ENCODE measurements at places on chromosomes 12 and 14.

GRCh38 chr14:21091821-21092272 is 6.6 kb downstream of the ZNF219 start:
- DNase-seq: no peak

- DNase-seq: peak; percentile 31
These were observed 22.8 kb downstream of the MMP17 start for GRCh38 chr12:131850856-131851559.

DNA sequence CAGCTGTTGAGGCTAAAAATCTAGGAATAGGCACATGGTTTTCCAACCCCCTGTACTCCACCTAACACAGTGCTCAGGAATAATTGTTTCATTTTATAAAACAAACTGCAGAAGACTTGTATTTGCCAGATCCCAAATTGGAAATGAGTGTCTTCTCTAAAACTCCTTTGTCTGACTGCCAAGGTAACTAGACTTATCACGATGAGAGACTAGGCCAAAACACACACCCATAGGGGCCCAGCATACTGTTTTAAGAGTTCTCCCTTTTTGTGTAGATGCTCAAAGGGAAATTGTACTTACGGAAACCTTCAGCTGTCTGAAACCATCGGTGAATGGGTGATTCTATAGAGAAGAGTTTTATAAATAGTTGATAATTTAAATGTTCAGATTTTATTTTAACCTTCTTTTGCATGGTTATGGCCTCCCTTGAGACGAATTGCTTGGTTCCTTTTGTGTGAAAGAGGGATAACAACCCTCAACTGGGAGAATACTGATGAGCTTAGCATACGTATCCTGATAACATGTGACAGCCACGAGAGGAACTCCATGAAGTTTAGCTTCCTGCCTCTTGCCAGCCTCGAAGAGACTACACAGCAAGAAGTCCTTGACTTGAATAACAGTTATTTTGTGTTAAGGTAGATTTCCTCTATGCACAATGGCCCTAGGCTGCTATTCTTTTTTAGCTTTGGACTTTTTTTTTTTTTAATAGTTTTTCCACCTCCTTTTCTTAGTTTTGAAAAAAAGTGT is 103.3 kb downstream of the PELI2 start:
- DNase-seq: no peak

- DNase-seq: no peak
These were observed 35.5 kb upstream of the RFLNA start for GRCh38 chr12:124259154-124260066.

DNA sequence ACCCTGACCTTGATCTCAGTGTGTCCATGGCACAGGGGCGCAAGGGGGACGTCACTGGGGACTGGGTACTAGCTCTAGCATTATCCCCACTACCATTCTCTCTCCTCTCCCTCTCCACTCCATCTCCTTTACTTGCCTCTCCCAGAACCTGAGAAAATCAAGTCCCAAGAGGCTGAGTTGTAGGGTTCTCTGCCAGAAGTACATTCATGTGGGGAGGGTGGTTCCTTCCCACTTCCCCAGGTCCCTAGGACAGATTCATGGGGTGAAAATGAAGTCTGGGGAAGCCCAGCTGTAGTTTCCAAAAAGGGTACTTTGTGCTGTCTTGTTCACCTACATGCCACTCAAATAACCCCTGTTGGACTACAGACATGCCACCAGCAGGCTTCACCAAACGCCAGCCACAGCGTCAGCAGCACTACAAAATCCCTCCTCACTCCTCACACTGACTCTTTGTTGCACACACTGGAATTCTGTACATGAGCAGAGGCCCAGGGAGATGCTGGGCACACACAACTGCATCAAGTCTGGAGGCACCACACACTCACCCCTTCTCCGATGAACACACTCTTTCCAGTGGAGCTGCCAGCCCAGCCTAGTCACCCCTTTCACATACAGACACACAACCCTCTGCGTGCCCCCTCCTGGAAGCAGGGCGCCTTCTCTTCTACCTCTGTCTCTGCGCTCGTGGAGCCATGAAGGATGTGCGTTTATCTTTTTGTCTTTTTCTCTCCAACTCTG is 6.9 kb downstream of the RARG start:
- DNase-seq: no peak

GRCh38 chr14:42200957-42201356 is 594.3 kb downstream of the LRFN5 start:
- no peak for DNase-seq

GRCh38 chr14:76985540-76986230 is 42.8 kb downstream of the IRF2BPL start:
- DNase-seq: no peak

DNA sequence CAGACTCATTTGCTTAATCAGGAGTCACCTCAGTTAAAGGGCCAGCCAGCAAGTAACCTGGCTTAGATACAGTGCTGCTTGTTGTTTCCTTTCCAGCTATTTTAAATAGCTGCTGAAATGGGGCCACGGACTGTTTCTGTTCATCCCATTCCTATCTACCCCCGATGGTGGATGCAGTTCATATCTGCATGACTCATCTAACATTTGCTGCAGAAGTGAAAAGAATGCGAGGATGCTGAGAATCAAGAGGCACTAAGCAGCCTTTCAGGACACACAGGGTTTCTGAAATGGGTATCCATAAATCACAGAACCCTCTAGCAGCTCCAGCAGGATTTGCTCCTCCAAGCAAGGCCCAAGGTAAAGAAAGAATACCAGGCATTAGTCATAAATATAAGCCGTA is 60.2 kb upstream of the RTRAF start:
- peak; percentile 22 for DNase-seq

DNA sequence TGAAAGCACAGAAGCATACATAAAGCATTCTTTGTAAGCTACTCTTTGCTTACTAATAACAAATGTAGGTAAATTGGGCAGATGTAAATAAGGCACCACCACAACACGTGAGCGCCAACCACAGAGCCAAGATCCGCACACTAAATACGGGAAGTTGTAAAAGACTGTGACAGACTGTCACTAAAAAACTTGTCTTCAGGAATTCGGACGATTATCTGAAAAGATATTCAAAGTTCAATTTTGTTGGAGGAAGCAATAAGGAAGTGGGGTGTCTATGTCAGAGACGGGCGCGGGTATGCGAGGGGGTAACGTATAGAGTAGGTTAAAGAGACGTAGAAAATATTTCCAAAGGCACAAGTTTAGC is 1.5 kb upstream of the HSP90B1 start:
- DNase-seq: no peak

- DNase-seq: no peak
These were observed 123.5 kb upstream of the RFLNA start for GRCh38 chr12:124171231-124171979.

DNA sequence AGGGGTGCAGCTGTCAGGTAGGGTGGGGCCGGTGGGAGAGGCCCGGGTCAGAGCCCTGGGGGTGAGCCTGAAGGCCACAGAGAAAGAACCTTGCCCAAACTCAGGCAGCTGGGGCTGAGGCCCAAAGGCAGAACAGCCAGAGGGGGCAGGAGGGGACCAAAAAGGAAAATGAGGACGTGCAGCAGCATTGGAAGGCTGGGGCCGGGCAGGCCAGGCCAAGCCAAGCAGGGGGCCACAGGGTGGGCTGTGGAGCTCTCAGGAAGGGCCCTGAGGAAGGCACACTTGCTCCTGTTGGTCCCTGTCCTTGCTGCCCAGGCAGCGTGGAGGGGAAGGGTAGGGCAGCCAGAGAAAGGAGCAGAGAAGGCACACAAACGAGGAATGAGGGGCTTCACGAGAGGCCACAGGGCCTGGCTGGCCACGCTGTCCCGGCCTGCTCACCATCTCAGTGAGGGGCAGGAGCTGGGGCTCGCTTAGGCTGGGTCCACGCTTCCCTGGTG is 10.5 kb downstream of the MMP14 start:
- no peak for DNase-seq

GRCh38 chr12:51653431-51653830 is 62.4 kb downstream of the SCN8A start:
- DNase-seq: no peak

GRCh38 chr12:12872934-12873275 is 18.5 kb upstream of the GPRC5A start:
- DNase-seq: peak; percentile 34

DNA sequence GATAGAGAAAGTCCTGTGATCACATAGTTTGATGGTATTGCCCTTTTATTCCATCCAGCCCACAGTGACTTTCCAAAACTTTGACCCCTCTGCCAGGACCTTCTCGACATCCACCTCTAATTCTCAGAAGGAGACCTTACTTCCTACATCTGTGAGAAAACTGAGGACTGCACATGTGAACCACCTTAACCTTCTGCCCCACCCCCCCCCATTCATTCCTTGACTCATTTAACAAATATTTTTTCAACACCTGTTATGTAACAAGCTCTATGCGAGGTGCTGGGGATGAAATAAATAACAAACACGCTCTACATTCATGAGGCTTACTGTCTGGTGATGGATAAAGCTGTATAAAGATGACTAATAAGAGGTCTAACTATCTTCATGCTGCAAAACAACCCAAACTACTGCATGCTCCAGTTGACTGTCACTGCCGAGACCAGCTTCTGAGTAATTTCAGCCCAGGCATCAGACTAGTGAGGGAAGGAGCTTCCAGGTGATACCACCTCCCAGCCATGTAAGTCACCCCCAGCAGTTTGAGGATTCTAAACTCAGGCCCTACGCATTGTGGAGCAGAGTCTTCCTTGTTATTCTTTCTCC is 1.9 kb upstream of the HAL start:
- DNase-seq: no peak

DNA sequence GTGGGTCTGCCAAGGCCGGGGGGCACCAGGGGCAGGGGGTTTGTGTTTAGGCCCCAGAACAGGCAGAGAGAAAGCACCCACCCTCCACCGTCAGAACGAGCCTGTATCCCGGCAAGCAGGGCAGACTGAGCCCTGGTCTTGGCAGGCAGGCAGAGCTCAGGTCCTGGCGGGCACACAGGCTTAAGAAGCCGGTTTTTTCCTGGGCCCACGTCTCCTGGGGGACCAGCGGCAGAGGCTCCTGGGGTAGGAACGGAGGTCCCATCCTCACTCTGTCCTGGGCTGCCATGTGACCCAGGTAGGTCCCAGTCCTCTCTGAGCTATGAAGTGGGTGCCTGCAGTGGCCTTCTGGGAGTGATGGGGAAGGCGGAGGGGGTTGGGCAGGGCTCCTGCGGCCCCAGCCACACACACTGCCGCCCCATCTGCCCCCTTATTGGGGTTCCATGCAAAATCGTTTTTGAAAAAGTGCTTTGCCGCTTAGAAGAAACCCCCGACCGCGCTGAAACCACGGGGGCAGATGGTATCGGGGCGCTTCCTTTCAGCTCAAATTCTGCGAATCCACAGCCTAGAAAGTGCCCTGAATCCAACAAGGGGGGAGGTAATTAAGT is 24.2 kb downstream of the SH2B3 start:
- no peak for DNase-seq

- no peak for DNase-seq
These were observed 305.4 kb downstream of the BMP4 start for GRCh38 chr14:53651096-53651740.

GRCh38 chr12:103501447-103501846 is 5.7 kb upstream of the C12orf42 start:
- no peak for DNase-seq

DNA sequence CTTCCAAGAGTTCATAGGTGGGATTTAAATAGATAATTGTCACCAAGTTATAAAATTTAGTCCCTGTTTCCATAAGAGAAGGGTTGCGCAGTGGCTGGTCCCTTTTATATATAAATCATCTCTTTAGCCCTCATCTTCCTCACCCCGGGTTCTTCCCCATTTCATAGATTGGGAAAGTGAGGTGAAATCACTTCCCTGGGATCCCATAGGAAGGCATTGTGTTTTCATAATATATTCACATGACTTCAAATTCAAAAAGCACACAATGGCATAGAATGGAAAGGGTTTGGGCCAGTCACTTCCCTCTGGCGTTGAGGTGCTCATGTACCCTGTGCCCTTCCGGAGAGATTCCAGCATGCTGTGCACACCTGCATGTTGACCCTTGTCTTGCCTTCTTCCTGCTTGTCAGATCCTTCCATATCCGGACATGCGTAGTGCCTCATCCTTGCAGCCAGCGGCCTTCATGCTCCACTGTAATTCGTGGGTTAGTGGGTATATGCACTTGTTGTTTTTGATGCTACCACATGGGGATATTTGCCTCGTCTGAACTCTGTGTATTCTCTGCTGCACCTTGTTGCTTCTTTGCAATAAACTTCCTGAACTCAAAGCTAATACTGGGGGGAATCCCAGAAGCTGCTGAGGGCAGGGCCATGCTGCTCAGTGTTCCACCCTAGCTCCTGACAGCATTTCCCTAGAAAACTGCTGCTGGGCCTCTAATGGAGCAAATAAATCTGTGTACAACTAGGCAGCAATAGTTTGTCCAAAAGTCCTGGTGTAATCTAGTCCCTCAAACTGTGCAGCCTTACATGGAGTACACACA is 59.6 kb downstream of the ANAPC7 start:
- no peak for DNase-seq

GRCh38 chr14:90491221-90491885 is 94.5 kb downstream of the CALM1 start:
- DNase-seq: peak; percentile 52

DNA sequence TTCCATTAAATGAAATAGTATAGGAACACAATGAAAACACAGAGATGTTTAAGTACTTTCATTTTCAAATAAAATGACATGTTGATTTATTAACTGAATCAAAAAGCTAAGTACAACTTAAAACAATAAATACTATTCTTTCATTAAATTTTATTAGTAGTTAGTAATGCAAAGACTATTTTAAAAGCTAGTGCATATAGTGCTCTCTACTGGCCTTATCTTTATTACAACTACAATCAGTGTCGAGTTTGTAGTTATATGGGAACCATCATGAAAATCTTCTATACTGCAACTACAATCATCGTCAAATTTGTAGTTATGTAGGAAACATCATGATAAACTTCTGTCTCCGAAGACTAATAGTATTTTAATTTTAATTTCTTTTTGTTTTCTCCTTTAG is 8.9 kb upstream of the LIN7A start:
- DNase-seq: no peak

- no peak for DNase-seq
These were observed 7.3 kb upstream of the TRPV4 start for GRCh38 chr12:109840305-109841074.

- peak; percentile 16 for DNase-seq
These were observed 571 bp downstream of the ZNF891 start for GRCh38 chr12:133129368-133130037.
